ENCODE measurements at places on chromosomes 5 and 9.

- no peak for DNase-seq
Observed at GRCh38 chr5:75439276-75439675, 72.2 kb downstream of the CERT1 start.

DNA sequence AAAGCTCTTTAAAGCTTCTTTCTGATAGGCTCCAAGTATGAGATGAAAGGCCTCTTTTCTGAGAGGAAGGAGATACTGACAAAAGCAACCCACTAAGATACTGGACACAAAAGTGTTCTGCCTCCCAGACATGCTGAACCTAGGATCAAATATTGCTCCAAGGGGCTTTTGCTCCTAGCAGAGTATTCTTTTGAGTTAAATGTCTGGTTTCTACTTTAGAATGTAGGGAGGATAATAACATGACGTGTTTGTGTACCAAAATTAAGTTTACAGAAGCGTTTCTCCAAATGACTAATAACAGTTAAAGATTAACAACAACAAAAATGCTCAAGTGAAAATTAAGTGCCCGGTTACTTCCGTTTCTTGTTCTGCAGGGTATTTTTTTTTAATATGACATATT, 2293.3 kb upstream of the C9orf72 start:
- no peak for DNase-seq

DNA sequence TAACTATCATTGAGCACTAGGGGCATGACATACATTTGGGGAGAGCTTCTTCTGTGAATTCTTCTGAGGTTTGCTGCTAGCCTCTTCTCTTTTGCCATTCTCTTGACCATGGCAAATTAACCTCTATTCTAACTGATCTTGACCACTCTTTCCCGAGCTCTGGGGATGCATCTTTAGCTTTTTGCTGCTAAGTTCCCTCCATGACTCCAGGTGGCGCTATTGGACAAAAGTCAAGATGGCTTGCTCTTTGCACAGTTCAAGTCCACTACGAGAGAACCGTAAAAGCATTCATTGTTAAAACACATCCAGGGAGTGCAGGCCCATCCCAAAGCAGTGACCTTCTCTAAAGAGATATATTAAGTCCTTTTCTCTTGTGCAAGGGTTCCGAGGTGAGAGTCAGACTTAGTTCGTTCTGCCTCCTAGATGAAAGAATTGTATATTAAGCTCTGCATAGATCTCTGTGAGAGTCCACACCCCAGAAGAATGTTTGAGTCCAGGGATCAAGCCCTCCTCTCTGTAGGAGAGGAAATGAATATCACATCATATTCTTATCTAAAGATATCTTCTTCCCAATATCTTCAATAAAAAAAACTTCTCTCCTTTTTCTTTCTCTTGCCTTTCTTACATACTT, 1152.9 kb upstream of the CDH6 start:
- DNase-seq = no peak

- DNase-seq = no peak
Observed at GRCh38 chr9:130023144-130023787, 19.7 kb downstream of the FNBP1 start.

GRCh38 chr5:87298692-87299362, 31.1 kb downstream of the RASA1 start:
- DNase-seq = no peak

- no peak for DNase-seq
Observed at GRCh38 chr5:141945511-141946051, 12.4 kb downstream of the PCDH12 start.

- no peak for DNase-seq
Observed at GRCh38 chr5:1436681-1437080, 8.6 kb downstream of the SLC6A3 start.

GRCh38 chr5:141958113-141958512, at the start of gene PCDH12:
PCDH12 (minus strand) TSS chr5:141958202; CDS start chr5:141957851, 351 bp downstream.
- no peak for DNase-seq

- no peak for DNase-seq
Observed at GRCh38 chr5:169753795-169754194, 116.7 kb downstream of the DOCK2 start.

GRCh38 chr5:124285071-124285470, 461.4 kb downstream of the ZNF608 start:
- no peak for DNase-seq

DNA sequence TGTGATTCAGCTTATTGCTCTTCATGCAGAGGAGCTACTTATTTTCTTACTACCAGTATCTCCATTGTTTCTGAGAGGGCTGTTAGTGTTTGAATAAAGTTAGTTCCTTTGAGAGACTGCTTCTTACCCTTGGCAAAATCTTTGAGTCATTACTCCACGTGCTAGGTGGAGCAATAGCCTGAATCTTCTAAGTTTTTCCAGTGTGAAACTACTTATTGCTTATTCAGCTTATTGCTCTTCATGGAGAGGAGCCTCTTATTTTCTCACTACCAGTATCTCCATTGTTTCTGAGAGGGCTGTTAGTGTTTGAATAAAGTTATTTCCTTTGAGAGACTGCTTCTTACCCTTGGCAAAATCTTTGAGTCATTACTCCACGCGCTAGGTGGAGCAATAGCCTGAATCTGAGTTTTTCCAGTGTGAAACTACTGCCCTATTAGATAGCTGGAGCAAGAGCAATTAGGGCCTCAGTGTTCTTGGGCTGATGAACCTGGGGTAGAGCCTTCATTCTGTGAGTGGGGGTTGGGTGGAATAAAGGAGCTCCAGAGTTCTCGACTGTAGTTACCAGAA, 41.9 kb downstream of the GPBP1 start:
- DNase-seq = no peak

DNA sequence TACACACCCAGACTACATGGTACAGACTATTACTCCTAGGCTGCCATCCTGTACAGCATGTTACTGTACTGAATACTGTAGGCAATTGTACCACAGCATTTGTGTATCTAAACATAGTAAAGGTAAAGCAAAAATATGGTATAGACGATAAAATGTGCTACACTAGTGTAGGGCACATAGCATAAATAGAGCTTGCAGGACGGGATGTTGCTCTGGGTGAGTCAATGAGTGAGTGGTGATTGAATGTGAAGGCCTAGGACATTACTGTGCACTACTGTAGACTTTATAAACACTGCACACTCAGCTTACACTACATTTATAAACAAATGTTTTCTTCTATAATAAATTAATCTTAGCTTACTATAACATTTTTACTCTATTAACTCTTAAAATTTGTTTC, 25.6 kb downstream of the ANKRD55 start:
- no peak for DNase-seq

- no peak for DNase-seq
Observed at GRCh38 chr5:113451797-113452196, 17.0 kb upstream of the TSSK1B start.

DNA sequence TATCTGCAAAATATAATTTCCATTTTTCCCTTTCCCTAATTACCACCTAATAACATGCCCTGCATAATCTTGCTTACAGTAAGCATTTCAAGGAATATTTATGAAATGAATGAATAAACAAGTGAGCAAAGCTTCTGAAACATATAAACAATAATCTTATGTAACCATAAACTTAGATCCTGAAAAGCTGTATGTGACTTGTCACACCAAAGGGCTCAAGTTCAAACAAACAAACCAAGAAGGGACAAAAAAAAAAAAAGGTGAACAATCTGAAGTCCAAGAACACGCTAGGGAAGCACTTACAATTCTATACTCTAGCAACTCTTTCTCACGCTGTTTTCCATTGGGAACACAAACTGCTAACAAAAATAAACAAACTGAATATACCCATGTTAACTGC, 36.3 kb downstream of the PLPP1 start:
- no peak for DNase-seq

- DNase-seq = no peak
Observed at GRCh38 chr9:70556771-70557170, 142.3 kb upstream of the KLF9 start.

GRCh38 chr9:130579738-130580463, 524 bp downstream of the FUBP3 start:
- no peak for DNase-seq

DNA sequence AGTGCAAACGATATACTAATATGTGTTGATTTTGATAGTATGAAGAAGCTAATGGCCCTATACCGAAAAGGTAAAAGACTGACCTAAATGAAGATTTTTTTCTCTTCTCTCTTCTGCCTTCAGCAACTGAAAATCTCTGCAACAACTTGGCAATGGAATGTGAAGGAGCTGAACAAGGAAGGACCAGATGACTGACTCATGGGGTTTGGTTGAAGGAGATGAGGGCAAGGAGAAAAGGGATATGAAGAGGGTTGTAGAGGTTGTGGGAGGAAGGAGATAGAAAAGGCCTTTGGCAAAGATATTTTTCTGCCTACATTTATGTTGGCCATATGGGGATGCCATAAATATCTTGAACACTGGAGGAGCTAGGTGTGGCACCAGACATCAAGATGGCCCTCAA, 129.7 kb upstream of the CHD1 start:
- no peak for DNase-seq

DNA sequence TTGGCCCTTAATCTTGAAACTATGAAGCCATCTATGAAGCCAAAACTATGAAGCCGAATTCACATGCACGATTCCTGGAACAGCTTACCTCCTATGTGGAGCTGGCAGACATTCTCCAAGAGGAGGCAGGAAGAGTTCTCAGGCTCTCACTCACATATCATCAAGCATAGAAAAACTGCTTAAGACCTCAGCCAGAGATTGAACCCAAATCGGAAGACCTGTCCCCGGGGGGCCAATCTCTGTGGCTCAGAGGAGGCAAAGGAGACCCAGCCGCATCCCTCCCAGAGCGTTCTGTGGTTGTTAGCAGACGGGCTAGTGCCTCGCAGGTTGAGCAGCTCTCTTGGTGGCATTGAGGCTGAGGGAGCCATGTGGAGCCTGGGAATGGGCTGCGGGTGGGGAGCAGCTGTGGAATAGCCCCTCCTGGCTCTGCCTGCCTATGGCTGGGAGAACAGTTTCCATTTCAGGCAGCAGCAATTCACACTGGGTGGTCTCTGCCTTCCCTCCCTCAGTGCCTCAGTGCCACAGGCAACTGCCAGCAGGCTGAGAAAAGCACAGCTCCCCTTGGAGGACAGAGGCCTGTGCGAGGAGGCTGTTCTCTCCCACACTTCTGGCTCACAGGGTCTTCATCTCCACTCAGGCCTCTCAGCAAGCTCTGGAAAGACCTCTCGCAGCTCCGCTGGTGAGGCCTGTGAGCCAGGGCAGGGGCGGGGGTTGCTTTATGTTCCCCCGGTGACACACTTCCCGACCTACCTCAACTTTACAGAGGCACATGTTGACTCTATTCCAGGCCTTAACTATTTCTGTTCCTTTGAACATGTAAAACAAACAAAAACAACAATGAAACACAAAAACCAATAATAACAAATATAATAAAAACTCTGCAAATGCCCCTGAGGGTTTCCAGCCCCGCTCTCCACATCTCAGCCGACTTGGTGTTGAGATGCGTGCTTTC, 17.4 kb upstream of the TMEM174 start:
- DNase-seq = no peak

DNA sequence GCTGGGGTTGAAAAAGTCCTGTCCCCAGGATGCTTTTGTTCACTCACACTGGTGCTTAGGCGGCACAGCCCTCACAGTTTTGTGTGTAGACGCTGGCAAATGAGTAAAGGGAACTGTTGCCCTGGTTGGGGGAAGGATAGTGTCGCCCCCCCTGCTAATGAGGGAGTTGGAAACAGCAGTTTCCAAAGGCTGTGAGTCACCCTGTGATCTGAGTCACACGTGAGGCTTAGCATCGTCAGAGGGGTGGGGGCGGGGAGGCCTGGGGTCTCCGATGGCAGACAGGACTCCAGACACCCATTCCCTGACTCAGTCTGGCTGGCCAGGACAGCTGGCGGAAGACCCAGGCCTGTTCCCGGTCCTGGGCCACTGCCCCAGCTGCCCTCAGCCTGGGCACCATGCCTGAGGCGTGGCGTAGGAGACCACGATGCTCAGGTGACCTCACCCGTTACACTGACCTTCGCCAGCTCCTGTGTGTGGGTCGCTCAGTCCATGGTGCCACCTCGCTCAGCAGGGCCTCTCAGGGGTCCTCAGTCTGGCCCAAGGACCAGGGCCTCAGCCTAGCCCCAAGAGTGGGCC, 2.9 kb downstream of the DNAJB5 start:
- DNase-seq = peak; percentile 24

DNA sequence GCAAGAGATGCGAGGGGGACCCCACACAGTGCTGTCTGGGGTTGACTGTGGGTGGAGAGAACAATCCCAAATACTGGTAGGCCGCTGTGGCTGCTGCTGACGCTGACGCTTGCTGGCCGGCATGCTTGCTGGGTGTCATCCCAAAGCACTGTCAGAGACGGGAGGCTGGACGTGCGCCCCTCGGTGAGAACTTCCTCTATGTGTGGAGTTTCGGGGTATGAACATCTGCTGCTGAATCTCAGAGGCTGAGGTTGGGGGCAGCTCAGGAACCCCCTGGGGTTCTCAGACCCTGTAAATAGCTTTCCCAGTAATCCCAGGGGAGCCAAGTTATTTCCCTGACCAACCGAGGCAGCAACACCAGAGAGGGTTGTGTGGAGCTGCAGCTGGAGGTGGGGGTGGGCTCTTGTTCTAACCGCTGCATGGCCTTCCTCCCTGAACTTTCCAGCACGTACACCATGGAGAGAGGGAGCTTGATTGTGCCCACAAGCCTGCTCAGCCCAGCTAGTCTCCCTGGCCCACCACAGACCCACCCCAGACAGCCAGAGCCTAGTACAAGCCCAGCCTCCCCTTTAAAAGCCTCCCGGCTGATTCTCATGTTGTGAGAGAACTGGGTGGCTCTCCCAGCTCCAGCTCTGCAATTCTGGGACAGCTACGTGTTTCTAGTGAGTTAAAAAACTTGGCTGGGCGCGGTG, 21.8 kb upstream of the SLC12A7 start:
- DNase-seq = no peak

DNA sequence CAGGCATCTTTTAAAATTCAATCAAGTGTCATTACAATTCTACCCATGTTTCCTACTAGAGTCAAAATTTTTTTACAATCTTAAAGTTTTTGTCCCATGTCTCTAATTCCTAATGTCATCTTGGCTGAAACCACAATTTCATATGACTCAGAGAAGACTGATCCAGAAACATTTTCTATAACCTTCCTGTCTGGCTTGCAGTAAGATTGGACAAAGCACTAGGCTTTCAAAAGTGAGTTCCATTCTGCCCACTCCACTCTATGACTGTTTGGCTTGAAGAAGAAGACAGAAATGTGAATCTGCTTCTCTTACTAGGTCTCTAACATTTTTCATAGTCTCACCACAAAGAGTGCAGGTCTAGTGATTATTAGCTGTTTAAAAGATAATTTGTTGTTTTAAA, 88.8 kb downstream of the NR3C1 start:
- DNase-seq = no peak

GRCh38 chr5:91207248-91207647, 175.9 kb downstream of the ARRDC3 start:
- no peak for DNase-seq

GRCh38 chr5:30600892-30601291, 592.6 kb upstream of the CDH6 start:
- no peak for DNase-seq

DNA sequence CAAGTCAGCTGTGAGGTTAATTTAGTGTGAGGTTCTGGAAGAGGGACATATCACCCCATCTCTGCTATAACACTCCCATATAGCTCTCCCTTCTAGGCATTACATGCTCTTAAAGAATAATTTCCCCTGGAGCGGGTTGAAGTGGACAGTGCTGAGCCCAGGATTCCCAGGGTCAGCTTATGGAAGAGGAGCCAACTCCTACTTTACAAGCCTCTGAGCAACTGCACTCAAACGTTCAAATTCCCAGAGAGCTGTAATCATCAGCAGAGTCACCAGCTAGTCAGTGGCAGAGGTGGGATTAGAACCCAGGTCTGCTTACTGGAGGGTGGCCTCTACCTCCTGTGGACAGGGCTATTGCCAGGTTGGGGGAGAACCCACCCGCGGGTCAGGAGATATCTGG, 1.4 kb downstream of the NEURL1B start:
- no peak for DNase-seq

Measured in effector CD4-positive, alpha-beta T cell (primary cell).